ENCODE measurements at places on chromosomes 7 and 10.

DNA sequence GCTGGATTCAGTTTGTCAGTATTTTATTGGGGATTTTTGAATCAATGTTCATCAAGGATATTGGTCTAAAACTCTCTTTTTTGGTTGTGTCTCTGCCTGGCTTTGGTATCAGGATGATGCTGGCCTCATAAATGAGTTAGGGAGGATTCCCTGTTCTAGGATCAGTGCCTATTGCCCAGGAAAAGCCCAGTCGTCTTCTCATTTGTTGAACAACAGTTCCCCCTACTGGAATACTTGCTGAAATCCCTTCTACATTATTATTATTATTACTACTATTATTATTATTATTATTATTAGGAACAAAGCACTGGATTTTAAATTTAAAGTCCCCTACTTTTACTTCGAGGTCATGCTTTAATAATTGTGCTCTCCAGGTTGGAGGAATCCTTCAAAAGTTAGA lies 528.9 kb downstream of the MAGI2 start:
- DNase-seq = no peak

- DNase-seq = no peak
Observed at GRCh38 chr10:6674291-6674690, 94.2 kb upstream of the PRKCQ start.

DNA sequence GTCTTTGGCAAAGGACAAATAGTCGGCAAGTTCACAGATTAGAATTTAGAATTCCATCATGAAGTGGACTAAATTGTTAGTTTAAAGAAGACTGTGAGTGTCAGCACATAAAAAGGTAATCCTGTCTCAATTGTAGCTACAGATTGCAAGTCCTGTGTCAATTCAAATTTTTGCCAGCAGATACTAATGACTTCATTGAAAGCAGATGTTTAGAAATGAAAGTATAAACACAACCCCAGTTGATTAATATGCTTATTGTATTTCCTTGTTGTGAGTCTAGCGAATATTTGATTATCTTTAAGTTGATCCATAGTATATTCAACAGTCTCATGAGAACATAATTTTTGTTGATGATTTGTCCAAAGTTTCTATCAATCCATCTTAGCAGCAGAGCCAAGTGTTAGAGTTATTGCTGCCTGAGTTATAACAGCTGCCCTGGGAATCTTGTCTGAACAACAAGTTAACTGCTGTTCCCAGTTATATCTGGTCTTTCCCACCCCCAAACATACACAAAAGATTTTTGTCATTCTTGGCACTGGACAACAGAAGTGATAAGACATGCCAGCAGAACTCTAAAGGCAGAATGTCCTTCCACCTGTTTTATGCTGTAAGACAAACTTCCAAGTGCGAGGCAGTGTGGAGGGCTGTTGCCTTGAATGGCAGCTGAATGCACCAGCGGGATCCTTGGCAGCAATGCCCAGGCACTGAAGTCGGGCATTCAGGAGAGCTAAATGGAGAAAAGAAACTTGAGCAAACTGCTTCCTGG lies 21.3 kb upstream of the HERPUD2 start:
- DNase-seq = no peak

DNA sequence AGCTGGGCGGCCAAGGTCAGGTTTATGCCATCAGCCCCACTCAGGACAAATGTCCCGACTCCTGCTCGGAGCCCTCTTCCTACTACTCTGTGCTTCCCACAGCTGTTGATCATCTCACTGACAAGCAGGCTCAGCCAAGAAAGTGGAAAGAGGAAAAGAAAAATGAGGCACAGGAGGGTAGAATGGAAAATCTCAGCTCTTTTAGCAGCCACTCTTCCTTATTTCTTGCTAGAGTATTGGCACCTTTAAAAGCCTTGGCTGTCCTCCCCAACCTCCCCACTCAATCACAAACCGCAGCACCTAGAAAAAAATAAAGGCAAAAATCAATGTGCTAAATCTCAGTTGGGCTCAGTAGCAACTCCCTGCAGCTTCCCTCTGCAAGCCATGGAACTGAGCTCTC lies 35.3 kb upstream of the AGK start:
- no peak for DNase-seq

DNA sequence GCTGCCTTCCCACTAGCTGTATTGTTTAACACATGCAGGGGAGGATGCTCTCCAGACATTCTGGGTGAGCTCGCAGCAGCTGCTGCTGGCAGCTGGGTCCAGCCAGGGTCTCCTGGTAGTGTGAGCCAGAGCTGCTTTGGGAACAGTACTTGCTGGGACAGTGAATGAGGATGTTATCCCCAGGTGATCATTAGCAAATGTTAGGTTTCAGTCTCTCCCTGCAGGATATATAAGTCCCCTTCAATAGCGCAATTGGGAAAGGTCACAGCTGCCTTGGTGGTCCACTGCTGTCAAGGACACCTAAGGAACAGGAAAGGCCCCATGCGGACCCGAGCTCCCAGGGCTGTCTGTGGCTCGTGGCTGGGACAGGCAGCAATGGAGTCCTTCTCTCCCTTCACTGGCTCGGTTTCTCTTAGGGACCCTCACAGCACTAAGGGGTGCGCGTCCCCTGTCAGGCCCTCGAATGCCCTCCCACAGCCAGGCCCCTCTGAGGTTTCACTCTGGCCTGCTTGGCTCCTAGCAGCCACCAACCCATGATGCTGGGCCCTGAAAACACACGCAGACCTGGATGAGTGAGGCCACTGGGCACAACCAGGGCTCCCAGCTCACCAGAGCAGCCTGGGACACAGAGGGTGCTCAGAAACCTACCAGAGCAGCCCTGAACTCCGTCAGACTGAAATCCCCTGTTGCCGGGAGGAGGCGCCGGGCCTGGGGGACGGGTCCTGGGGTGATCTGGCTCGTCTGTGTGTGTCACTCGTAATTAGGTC lies 173.0 kb upstream of the LANCL2 start:
- DNase-seq = no peak

GRCh38 chr10:72038458-72039001 lies 49.8 kb downstream of the SPOCK2 start:
- DNase-seq = no peak

DNA sequence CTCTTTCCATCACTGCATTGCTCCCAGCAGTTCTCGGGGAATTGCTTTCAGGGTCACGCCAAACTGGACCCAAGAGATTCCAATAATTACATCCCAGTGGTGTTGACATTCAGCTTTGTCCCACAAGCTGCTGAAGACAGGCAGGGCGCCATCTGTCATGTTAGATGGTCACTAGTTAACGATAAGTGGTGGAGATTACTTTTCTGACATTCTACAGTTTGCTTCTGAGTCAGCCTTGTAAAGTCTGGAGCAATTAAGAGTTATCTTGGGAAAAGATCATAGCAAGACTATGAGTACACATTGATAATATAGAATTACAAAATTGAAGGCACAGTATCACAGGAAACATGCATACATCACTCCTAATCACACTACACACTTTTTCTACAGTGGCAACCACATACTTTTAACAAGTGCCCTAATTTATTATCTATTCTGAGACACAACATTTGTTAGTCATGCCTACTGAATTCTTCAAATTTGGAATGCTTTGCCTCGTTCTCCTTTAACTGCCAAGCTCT lies 41.9 kb downstream of the SEMA3C start:
- DNase-seq = no peak

DNA sequence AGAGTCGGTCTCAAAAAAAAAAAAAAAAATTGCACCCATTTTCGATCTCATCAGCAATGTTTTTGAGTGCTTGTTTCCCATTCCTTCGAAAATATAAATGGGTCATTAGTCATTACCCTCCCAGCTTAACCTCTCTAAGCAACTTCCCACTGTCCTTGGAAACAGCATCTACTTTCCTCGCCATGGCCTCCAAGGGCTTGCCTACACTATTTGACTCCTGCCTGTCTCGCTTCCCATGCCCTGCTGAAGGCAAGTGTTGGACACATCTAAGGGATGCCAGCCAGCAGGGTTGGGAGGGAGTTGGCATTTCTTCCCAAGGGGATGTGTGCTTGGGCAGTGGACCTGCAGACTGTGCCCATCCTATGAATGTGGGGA lies 12.7 kb upstream of the RHBDD2 start:
- no peak for DNase-seq

DNA sequence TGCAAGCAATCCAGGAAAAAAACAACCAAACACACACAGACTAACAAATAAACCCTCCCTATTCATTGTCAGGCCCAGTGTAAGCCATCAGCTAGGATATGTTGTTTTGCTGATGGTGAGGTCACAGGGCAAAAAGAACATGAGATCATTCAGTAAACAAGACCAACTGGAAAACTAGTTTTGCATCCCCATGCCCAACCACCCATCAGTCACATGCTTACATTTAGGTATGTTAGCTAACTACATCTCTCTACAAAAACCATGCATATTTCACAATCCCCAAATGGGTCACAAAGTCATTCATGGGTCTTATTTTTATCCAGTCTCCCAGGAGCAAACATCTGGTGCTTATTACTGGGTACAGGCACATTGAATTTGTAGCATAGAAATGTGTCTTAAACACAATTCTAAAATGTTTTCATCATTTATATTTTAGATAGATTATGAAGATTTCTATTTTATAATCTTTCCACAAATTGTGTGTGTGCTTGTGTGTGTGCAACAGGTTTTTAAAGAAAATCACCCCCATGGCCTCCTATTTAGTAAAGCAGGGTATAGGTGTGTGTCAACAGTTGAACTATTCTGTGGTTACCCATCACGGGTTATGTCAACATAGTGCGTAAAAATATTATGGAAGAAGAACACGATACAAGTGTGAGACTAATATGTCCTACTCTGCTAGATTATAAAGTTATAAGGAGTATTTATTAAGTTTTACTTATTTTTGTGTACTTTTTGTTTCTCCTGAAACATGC lies 103.8 kb upstream of the AKR1E2 start:
- no peak for DNase-seq

GRCh38 chr10:132541601-132542011 lies 4.0 kb downstream of the INPP5A start:
- DNase-seq = peak; percentile 44

DNA sequence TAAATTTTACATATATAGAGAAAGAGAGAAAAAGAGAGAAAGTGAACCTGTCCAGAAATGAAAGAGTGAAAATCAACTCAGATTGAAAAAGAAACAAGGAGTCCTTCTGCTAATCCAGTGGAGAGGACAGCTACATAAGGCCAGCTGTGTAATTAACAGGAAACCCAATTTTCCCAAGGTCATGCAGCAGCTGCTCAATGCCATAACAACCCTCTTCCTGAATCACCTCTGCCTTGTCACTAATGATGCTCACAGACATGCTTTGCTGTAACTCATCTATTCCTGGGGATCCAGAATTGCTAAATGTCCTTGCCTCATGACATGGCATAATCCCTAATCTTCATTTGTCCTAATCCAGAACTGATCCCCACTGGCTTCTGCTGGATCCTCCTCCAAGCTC lies 288.6 kb downstream of the NEBL start:
- no peak for DNase-seq

- no peak for DNase-seq
Observed at GRCh38 chr7:83629117-83629880, 19.6 kb downstream of the SEMA3E start.

DNA sequence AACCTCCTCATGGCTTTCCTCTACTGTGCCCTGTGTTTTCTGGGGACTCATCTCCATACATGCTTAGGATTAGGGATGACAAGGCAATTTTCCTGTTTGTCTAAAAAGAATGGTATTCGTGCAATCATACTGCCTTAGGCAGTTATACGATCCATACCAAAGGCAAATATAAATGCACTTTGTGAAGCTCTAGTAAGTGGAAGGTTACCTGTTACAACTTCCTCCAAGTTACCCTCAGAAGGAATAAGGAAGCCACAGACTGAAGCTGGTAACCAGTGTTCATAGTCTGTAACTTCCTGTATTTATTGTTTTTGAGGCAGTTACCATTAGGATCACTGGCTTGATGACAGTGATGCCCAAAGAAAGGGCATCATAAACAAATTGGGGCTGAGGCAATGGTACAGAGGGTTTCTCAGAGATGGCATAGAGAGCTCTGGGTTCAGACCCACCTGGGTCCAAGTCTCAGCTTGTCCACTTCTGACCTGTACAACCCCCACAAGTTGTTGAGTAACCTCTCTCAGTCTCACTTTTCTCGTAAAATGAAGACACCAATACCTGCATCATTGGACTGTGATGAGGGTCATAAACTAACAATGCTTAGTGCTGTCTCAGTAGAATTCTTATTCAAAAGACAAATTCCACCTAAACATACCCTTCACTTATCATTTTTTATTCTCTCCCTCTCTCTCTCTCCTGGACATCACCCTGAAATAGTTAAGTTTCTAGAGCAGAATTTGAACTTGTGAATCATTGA lies 138.2 kb downstream of the ELMO1 start:
- no peak for DNase-seq

GRCh38 chr7:150358433-150358832 lies 10.2 kb upstream of the REPIN1 start:
- DNase-seq = no peak

DNA sequence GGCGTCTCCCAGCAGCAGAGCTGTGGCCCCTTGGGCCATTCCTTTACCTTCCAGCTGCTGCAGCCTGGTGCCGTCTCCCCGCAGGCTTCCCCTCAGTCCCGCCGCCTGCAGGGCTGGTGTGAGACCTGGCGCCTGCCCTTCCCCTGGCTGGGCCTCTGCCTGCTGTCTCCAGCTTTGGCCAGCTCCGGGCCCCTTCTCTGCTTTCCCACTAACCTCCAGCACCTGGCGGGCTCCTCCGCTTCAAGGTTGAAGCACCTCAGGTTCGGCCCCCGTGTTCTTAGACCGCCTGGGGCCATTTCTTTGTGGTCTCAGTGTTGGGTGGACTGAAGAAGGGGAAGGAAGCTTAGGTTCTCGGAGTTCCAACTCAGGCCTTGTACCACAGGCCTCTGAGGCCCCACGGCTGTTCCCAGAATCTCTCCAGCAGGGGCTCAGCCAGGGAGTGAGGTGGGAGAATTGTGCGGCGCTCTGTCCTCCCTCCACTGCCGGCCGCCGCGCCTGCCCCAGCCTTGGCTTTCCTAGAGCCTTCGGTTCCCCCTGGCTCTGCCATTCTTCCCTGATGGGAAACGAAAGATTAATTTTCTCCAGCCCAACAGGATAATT lies 30.3 kb downstream of the GBX1 start:
- no peak for DNase-seq

DNA sequence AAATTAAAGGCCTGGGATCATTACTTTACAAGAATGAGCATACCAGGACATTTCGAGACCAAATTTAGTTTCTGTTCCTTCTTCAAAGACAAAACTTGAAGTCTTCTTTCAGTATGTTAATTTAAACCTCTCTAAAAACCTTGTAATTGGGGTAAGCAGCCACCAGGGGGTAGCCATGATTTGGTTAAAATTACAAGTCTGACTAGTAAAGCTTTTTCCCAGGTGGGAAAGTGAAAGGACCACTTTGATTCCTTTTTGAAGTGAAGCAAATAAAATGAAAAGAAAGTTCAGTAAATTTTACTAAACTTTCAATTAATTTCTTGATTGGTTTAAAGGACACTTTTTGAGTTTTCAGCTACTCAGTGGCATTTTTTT lies 294.3 kb downstream of the BBS9 start:
- peak; percentile 28 for DNase-seq

DNA sequence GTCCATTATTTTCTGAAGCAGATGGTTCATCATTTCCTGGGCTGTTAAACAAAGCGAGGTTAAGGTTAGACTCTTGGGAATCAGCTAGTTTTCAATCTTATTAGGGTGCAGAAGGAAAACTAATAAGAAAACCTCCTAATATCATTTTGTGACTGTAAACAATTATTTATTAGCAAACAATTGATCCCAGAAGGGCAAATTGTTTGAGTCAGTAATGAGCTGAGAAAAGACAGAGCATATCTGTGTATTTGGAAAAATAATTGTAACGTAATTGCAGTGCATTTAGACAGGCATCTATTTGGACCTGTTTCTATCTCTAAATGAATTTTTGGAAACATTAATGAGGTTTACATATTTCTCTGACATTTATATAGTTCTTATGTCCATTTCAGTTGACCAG lies 10.1 kb downstream of the BUB3 start:
- DNase-seq = no peak
